ENCODE measurements at places on chromosomes 2 and 18.

DNA sequence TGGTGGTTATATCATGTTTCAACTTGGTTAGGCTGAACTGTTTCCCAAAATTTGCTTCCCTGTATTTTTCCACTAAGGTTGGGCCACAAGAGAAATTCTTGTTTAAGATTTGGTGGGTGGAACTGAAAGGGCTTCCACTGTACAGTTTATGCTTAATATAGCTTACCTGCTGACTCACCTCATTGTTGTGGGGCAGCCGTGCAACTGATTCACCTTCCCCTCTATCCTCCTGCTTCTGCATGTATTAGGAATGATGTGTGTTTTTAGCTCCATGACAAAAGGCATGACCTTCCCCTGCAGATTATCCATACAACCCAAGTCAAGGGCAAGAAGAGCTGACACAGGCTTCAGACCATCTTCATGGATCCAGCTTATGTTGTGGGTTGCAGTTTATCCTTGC, 98.4 kb upstream of the GULP1 start:
- no peak for DNase-seq

- DNase-seq, result no peak
Measured at GRCh38 chr18:73908323-73908722, 239.3 kb downstream of the FBXO15 start.

DNA sequence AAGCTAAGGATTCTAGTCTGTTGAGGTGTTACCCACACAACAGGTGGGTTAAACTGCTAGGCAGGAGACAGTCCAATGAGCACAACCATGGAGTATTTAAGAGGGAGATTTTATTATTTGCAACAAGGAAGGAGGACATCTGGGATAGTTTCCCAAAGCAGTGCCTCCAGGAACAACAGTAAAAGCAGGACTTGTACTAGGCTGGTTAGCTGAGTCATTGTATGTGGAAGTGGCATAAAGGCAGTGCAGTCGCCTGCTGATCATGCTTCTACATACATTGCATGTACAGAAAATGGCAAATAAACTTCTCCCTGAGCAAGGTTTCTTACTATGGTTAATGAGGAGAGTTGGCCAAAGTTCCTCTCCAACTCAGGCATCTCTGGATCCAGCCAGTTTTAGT, 46.1 kb upstream of the CYTIP start:
- no peak for DNase-seq

DNA sequence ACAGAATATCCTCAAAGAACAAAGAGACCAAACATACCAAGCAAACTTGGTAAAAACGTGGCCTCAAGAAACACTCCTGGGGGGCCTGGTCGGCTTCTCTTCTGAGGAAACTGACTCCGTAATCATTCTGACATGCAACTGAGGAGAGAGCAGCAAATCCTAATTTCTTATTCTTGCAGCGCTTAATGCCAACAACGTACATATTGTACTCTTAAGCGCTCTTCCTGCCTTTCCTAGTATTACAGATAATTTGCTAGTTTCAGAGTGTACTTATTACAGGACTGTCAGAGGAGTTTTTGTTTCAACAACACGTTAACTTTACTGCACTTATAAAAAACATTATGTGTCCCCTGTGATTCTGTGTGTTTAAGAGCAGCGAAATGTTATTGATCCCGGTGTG, 64.9 kb downstream of the ZNF521 start:
- DNase-seq, result no peak

GRCh38 chr18:12995952-12996477, 4.9 kb downstream of the CEP192 start:
- DNase-seq, result no peak

GRCh38 chr18:63135101-63135500, 184.5 kb downstream of the BCL2 start:
- DNase-seq, result peak; percentile 35

- no peak for DNase-seq
Measured at GRCh38 chr2:180258041-180258537, 251.0 kb upstream of the CWC22 start.

DNA sequence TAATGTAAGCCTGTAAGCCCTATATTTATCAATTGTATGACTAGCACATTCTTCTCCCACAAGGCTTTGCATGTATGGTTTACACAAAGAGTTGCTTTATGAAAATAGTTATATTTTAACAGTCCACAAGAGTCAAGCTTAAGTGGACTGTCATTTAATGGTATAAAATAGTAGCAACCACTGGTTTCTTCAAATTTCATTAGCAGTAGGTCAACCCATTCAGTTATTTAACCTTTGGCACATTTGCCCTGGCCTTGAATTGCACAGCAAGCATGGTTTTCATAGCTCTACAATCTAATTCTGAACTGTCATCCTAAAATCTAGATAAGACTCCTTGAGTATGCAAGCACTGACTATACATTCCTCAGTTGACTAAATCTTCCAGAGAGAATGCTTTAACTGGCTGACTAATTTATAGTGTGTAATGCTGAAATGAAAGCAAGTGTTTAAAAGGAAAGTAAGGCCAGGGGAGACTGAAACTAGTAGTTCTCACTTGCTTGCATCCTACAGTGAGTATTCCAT, 1.8 kb downstream of the DPP4 start:
- DNase-seq, result no peak

- DNase-seq, result no peak
Measured at GRCh38 chr2:120760446-120761135, 24.9 kb downstream of the GLI2 start.

- DNase-seq, result no peak
Measured at GRCh38 chr2:189553504-189554088, 27.0 kb downstream of the SLC40A1 start.

GRCh38 chr2:163205589-163206254, 367.2 kb upstream of the KCNH7 start:
- DNase-seq, result no peak

DNA sequence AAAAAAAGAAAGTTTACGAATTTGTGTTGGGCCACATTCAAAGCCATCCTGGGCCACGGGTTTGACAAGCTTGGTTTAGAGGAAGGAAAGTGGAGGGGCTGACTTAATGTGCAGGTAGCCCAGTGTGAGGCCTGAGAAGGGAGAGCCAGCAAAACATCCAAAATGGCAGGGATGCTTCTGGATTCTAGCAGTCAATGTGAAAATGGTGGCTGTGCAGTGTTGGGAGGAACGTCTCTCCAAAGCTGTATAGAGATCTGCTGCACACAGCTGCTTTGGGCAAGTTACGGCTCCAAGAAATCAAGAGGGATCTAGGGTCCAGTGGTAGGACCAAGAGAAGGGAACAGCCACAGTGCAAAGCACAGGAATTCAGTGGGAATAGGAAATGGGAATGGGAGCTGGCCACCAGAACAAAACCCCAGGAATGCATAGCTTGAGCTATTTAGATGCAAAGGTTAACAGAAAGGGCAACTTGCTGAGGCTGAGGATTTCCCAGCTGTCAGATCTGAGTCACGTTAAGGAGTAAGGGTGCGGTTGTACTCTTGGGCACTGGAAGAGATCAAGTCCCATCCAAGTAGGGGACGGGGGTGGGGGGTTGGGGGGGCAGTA, 70.6 kb downstream of the B3GNT2 start:
- DNase-seq, result no peak

DNA sequence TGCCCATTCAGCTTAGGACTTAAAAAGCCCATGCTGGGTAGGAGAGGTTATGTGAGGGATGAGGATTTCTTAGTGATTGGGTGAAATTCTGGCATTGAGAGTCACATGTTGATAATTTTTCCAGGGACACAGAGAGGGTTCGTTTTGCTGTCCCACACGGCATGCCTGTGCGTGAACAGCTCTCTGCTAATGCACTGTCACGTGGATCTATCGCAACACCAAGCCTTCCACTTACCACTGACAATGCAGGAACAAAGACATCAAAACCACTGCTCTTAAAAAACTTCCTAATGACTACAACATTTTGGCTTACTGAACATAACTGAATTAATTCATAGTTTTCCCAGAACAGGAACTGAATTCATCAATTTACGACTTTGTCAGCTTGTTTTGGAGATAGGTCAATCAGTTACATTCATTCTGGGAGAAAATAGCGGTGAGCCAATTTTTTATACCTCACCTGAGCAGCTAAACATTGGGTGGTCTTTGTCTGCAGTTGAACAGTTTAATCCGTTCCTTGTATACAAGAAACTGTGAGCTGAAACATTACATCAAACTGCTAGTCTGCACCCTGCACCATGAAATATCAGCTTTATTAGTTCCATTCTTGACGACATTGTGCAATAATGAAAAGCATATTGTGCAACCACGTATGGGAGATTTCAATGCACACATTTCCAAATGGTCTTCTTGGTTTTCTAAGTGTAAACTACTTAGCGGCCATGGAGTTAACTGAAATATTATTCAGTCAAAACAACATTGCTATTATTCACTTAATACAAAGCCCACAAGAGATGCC, 127.1 kb downstream of the LPIN1 start:
- DNase-seq, result no peak

DNA sequence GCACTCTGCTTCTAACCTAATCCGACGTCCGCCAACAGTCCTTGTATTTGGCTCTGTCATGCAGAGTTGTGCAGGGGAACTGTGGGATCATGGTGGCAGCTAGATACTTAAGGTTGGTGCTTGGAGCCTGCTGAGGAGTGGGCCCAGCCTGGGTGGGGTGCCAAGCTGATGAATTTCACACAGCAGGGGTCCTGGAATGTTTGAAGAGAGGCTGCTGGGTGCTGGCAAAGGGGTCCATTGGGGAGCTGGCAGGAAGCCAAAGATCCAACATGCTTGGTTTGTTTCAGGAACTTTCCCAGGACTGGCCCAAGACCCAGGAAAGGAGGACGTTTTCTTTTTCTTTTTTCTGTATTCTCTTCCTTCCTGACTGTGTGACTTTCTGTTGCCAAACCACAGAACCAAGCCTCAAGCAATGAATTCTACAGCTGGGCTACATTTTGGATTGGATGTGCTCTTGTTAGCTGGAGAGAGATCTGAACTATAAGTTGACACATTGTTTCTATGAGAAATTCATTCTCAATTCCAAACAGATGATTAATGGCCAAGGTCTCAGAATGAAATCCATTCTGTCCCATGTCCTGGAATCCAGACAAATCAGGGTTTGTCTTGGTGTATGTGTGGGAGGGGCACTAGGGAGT, 49.9 kb downstream of the DHRS9 start:
- DNase-seq, result no peak

DNA sequence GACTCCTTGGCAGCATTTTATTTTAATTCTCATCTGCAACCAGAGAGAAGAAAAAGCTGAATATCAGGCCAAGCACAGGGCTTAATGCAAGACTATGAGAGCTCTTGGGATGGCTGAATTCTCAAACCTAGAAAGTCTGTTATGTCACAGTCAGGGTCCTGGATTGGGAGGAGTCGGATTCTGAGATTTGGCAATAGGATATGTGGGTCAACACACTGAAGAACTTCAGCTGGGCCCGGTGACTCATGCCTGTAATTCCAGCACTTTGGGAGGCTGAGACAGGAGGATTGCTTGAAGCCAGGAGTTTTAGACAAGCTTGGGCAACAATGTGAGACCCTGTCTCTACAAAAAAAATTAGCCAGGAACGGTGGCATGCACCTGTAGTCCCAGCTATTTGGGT, 102.4 kb downstream of the COL3A1 start:
- DNase-seq, result no peak

GRCh38 chr2:180494286-180494685, 486.1 kb upstream of the UBE2E3 start:
- no peak for DNase-seq

DNA sequence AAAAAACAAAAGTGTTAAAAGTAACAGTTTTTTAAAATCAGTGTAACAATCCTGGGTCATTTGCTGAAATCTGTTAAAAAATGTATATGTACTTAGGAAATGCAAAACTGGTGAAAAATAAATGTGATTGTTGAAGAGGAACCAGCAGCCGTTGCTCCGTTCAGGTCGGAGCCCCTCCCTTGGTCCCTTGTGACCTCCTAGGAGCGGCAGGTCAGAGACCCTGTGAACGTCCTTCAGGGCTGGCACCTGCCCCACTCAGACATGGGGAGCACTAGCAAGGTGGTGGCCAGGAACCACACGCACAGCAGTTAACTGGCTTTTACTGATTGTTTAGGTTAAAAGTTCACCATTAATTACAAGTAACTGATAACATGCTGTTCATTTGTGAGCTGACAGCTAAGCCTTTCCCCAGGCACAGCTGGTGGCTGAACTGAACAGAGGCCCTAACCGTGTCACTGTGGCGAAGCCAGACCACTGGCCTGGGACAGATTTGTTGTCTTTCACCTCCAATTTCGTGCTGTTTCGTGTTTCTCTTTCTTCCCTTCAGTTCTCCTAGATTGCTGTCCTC, 159.2 kb upstream of the ALKAL2 start:
- no peak for DNase-seq

GRCh38 chr2:24490181-24490689, 819 bp upstream of the NCOA1 start:
- DNase-seq, result peak; percentile 27

- no peak for DNase-seq
Measured at GRCh38 chr2:225326969-225327368, 72.5 kb upstream of the NYAP2 start.

DNA sequence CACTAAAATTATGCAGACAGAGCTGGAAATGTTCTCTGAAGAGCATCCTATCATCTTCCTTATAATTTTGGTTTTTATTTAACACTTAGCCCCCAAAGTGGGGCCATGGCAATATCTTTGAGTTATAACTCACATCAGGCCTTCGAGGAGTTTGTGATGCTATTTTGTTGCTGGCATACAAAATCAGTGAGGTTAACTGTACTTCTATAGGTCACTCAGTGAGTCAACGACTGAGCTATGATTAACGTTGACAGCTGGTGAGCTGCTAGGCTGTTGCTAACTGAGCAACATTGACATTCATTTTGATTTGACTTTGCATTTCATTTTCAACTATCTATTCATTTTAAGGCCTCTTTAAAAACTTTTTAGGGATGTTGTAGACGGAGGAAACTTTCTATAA, 50.0 kb downstream of the GPD2 start:
- DNase-seq, result no peak

DNA sequence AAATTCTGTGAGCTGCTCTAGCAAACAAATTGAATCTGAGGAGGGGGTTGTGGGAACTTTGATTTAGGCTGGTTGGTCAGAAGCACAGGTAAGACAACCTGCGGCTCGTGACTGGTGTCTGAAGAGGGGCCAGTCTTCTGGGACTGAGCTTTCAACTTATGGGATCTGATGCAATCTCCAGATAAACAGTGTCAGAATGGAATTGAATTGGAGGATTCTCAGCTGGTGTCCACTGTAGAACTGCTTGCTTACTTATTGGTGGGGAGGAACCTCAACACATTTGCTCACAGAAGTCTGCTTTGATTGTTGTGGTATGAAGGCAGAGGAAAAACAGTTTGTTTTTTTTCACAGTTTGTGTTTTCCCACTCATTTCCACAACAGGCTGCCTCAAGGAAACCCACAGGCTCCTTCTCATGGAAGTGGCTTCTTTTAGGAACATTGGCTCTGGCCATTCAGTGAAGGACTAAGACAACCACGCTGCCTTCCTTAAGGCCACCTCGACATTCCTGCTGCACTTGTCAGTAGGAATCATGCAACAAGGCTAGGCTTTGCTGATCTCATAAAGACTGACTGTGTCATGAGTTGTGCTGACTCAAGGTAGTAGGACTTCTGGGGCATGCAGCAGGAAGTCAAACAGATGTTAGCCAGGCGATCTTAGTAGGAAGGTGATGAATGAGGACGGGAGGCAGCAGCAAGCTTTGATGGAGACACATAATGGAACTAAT, 104.7 kb downstream of the TSN start:
- no peak for DNase-seq

- no peak for DNase-seq
Measured at GRCh38 chr2:126906781-126907180, 8.1 kb downstream of the TEX51 start.

Data from NCI-H526 (cell line).